ENCODE measurements at places on chromosomes 12 and 14. TPM values are rescaled to one million over a fixed set of nuclear protein-coding genes. Genes with fewer than 3 reads are reported as not detected.

- no peak for DNase-seq
These were observed 177.9 kb upstream of the NUDT4 start for GRCh38 chr12:93199831-93200236.

DNA sequence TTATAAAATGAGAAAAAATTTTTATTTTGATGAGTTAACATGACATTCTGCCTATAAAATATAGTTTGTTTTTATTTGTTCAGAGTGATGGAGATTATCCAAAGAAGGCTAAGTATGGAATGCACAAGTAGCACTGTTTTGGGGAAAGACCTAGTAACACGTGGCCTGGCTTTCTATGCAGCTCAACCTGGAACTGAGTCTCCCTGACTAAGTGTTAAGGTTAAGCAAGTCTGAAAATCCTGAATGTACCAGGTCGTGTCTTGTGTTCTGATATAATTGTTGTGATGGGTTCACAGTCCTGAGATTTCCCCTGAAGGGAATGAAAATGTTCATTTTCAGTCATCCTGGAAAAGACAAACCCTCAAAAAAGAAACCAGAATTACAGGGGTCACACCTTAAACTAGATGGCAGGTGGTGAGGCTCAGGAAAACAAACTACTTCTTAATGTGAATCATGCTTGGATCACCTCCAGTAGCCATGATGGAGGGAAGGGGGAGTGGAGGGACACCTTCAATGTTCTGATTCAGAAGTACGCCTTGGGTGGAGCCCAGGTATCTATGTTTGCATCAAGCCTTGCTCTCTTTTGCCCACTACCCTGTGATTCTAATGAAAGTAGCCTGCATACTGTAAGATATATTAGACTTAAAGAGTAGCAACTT, 236.8 kb downstream of the ALX1 start:
- no peak for DNase-seq

RNASE7 gene
- not detected for polyA plus RNA-seq

PEBP1 gene
- 233 TPM for polyA plus RNA-seq

GRCh38 chr14:74415115-74415437, 10.9 kb downstream of the SYNDIG1L start:
- no peak for DNase-seq

SMIM41 gene
- 5.4 TPM for polyA plus RNA-seq

NTF3 gene
- 3.0 TPM for polyA plus RNA-seq

TAS2R20 gene
- polyA plus RNA-seq = 3.0 TPM

DCN gene
- 1,543 TPM for polyA plus RNA-seq

CEP170B gene
- 14.4 TPM for polyA plus RNA-seq

MYO1H gene
- 0.31 TPM for polyA plus RNA-seq

ZBTB39 gene
- polyA plus RNA-seq = 11.1 TPM

DNA sequence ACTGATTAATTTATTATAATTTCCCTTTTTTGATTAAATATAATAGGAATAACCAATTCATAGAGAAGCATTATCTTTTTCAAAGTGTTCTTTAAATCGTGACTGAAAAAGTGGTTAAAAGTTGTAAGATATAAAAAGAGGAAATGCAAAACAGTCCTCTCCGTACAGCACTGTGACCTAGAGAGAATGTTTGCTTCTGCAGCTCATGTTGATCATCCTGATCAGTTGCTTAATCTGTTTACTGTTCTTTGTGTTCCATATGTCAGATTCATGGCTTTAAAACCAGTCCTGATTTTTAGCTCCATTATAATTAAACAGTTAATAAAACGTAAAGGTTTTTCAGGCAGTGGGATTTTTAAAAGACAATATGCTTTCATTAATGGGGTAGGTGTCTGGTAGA, 4.7 kb downstream of the TTC8 start:
- no peak for DNase-seq

DTX3 gene
- polyA plus RNA-seq = 64.3 TPM

DPF3 gene
- 2.7 TPM for polyA plus RNA-seq

DNA sequence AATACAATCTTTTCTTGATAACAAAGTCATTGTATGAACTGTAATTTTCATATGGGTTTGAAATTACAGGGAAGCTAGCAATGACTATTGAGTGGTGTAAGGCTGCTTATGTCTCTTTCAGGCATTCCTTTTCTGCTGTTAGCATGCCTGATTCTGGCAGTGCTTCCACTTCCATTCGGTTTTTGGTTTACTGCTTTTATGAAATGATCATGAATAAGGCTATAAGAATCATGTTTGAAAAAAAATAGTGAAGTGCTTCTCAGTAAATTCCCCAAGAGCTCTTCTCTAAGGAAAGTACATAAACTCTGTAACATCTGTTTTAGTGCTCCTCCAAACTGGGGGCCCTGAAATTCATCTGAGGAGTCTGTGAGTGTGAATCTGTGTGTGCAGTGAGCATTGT, 434.0 kb upstream of the RGS6 start:
- no peak for DNase-seq

RHOJ gene
- polyA plus RNA-seq = 57.6 TPM

GRCh38 chr12:117768860-117769259, 199.9 kb downstream of the KSR2 start:
- DNase-seq = no peak

P2RX2 gene
- polyA plus RNA-seq = 4.3 TPM

- DNase-seq = no peak
These were observed 28.1 kb downstream of the KLHDC2 start for GRCh38 chr14:49796025-49796424.

DNA sequence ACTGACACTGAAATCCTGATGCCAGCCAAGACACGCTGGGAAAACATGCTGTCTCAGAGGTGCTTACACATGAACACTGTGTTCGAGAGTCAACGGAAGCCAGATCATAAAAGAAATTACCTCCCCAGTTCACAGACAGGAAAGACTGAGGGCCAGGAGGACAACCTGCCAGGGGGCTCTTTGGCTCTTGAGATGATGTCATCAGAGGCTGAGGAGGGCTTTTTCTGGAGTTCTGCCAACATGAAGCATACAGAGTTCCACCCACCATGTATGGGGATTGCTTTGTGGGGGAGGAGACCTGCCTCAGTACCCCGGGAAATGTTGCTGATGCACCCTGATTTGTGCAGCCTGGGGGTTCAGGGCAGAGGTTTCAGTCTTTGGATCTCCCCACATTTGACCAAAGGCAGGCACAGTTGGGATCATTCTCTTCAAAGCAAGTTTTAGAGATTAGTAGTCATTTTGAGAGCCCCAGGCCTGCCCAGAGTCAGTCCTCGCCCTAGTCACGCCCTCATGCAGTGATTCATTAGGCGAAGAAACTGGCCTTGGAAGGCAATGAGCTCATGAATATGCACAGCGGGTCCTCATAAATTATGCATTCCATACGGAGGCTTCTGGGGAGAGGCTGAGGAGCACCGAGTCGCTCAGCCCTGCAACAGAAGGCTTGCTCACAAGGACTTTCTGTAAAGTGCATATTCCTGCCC, 34.9 kb upstream of the EML1 start:
- DNase-seq = no peak

TAC3 gene
- polyA plus RNA-seq = 0.48 TPM

- DNase-seq = no peak
These were observed 33.4 kb downstream of the POLE start for GRCh38 chr12:132653567-132654290.

DNA sequence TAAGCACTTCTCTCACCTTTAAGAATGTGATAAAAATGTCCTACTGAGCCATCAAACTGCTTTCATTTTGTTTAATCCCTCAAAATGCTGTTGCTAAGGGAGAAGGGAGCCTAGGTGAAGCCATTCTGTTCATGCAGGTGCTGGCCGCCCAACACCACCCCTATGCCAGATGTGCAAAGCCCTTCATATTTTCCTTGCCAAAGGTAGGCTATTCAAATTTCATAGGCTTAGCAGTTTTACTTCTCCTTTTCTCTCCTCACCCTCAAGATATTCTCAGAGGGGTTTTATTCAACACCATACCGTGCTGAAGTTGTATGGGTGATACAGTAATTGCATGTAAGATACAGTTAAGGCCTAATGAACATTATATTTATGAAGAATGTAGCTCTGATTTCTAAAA, 461.7 kb downstream of the GXYLT1 start:
- DNase-seq = no peak

GRCh38 chr12:90653040-90653439, 301.9 kb downstream of the CCER1 start:
- DNase-seq = no peak

DNA sequence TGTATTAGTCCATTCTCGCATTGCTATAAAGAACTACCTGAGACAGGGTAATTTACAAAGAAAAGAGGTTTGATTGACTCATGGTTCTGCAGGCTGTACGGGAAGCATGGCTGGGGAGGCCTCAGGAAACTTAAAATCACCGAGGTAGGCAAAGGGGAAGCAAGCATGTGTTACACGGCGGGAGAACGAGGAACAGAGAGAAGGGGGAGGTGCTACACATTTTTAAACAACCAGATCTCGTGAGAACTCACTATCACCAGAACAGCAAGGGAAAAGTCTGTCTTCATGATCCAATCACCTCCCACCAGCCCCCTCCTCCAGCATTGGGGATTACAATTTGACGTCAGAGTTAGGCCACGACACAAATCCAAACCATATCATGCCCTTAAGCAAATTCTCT, 13.3 kb upstream of the MAX start:
- no peak for DNase-seq

DNA sequence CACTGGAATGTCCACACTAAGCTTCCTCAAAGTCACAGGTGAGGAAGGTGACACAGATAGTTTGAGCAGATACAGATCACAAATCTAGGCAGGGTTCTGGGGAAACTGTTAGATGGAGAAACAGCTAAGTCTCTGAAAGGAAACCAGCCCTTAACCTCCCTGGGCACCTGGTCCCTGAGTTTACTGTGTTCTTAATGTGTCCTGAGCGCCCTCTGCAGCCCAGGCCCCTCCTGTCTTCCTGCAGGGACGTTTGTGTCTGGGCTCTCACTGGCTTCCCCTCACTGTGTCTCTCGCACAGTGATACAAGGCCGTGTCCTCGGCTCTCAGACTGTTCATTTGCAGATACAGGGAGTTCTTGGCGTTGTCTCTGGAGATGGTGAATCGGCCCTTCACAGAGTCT, 684.3 kb downstream of the TMEM121 start:
- no peak for DNase-seq

DNA sequence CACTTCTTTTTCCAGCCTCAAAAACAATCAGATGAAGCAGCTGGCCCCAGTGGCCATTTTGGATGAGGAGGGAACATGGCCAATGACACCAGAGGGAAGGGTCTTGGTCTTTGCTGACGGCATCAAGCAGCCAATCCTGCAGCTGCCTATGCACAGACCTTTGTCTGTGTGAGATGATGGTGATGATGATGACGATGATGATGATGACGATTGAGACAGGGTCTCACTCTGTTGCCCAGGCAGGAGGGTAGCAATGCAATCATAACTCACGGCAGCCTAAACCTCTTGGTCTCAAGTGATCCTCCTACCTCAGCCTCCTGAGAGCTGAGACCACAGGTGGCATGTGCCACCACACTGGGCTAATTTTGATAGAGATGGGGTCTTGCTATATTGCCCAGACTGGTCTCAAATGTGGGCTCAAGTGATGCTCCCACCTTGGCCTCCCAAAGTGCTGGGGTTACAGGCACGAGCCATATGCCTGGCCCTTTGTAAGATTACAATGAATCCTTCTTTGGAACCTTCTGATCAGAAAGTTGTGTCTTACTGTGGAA, 26.5 kb upstream of the NCOR2 start:
- no peak for DNase-seq

- DNase-seq = no peak
These were observed 98.1 kb upstream of the VRK1 start for GRCh38 chr14:96698960-96699539.

IFNG-AS1 gene
- not detected for polyA plus RNA-seq

DNA sequence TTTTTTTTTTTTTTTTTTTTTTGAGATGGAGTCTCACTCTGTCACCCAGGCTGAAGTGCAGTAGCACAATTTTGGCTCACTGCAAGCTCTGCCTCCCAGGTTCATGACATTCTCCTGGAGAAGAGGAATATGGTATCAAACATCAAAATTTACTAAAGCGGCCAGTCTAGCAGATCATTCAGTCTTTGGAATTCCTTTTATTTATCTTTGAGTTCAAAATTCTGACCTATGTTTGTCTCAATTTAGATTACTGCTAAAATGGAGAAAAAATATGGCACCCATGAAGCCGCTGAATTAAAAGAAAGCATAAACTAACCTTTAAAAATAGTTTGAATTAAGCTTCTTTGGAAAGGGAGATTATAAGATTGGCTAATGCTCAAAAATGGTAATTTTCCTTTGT, 64.5 kb upstream of the EGLN3 start:
- no peak for DNase-seq

KLRF1 gene
- 1.2 TPM for polyA plus RNA-seq

DNA sequence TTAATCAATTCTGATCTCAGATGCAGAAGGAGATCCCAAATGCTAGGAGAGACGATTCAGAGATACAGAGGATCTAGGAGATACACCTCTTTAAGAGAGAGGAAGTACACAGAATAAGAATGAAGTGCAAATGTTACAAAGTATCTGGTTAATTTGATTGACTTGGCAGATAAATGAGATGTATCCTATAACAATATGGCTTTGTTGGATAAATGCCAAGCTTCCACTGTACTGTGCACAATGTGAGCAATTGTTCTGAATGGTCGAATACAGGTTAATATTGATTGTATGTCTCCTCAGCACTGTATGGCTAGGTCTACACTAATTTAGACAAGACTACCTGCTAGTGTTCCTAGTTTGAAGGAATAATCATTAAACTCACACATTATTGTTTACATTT, 119.6 kb upstream of the PTPRB start:
- no peak for DNase-seq

KRT7 gene
- 17.2 TPM for polyA plus RNA-seq

DNA sequence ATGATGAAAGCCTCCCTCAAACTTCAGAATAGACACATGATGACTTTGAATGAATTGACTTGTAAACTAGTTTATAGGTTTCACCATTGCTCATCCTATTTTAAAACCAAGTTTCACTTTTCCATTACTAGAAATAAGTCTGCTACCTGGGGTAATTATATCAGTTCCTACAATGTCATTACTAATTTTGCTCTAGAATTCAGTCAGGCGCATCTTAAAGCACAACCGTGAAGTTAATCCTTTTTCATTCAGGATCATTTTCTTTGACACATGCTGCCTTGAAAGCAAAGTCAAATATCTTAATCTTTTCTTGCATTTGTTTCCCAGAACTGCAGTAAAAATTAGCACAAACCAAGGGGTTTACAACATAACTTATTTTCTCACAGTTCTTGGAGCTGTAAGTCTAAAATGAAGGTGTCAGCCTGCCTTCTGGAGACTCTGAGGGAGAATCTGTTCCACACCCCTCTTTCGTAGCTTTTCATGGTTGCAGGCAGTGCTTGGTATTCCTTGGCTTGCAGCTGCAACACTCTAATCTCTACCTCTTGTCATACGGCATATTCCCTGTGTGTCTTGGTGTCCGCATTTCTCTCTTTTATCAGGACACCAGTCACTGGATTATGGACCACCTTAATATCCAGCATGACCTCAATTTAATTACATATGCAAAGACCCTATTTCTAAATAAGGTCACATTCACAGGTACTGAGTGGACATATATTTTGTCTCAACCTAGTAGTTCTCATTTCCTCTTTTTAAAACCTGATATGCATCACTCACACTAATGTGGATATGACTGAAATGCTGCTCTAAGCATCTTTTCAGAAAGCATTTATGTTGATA, 114.3 kb upstream of the PDZRN4 start:
- no peak for DNase-seq

All from left lung (tissue), 14 donors.